Activated T-cell treated with anti-CD3 and anti-CD28 coated beads, Interleukin-2, amount 50 U/mL, for 48 hours (primary cell): ENCODE measurements at places on chromosomes 1 and 21.

DNA sequence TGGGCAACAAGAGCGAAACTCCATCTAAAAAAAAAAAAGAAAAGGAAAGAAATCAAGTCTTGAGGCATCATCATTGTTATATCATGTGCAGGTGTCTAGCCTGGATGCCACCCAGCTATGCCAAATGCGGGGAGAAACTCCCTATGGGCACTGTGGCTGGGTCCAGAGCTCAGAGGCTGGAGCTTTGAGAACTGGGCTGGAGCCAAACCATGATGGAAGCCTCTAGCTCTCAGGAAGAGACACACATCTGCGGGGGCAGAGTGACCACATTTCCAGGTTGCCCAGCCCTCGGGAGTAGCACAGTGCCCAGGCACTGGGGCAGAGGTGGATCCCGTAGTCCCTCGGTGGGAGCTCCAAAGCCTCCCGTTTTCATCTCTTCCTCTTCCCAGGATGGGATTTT lies 58.9 kb downstream of the COL18A1 start:
- DNase-seq, result no peak

DNA sequence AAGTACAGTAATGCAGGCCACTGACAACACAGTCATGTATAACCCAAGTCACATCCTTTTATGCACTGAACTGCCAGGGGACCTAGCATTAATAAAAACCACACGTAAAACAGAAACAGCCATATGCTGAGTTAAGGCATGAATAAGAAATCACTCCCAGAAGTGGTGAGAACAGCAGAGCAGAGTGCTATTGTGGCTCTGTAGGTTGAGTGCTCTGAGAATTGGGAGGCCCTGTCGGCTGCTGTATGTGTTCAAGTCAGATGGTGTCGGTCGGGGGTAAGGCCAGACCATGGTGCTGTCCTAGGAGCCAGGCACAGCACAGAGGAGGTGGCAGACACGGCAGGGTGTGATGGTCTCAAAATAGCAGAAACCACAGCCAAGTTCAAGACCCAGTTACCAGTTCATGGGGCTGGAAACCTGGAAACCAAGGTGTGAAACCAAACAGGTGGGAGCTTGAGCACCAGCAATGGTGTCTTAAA lies 126.6 kb upstream of the COA6 start:
- no peak for DNase-seq

GRCh38 chr1:241419986-241420385 lies 63.0 kb upstream of the RGS7 start:
- DNase-seq, result no peak

- peak; percentile 72 for DNase-seq
Measured at GRCh38 chr21:42439284-42440186, 35.8 kb downstream of the UBASH3A start.

DNA sequence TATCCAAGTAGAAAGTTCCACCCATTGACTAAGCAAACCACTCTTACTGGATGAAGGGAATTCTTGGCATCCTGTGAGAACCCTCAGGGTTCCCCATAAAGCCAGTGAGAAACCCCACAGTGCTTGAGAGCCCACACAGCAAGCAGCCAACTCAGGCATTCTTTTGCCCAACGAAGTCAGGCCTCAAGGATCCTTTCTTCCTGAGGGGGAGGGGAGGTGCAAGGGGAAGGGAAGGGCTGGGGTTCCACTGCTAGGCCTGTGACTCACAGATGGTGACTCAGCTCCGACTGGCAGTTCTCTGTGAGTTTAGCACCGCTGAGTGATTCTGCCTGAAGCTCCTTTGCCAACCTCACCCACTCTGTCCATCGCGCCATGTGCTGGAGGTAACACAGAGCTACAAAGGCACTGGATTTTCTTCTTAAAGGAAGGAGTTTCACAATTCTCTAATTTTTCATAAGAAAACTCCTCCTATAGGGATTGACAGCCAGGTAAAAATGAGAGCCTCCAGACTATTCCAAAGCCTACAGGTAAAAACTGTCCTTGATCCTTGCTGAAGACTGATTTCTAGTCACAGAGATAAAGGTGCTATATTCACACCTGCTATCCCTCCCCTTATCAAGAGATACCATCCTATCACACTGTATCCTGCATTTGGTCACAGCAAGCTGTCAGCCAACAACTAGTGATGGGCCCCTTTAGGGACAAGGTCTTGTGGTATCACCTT lies 4.8 kb downstream of the ENO1 start:
- DNase-seq, result peak; percentile 85

DNA sequence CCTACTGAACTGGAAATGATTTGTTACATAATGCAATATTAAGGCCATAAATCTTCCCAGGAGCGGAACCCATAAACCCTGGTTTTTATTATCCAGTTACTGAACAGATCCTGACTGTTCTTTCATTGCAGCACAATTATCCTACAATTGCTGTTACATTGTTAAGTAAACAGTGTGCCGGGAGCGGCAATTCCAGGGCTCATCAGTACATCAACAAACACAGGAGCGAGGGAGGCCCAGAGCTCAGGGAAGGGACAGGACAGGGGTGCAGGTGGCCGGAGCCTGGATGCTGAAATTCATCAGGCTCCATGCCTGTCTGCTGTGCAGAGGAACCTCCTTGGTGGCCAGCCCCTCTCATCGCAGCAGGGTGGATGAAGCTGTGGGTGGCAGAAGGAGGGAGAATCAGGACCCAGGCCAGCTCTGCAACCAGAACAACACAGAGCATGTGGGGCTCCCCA lies 544.7 kb downstream of the NPHP4 start:
- no peak for DNase-seq

GRCh38 chr1:164519426-164519825 lies 39.6 kb upstream of the PBX1 start:
- DNase-seq, result no peak

- DNase-seq, result no peak
Measured at GRCh38 chr1:41447995-41448770, 36.3 kb downstream of the EDN2 start.

DNA sequence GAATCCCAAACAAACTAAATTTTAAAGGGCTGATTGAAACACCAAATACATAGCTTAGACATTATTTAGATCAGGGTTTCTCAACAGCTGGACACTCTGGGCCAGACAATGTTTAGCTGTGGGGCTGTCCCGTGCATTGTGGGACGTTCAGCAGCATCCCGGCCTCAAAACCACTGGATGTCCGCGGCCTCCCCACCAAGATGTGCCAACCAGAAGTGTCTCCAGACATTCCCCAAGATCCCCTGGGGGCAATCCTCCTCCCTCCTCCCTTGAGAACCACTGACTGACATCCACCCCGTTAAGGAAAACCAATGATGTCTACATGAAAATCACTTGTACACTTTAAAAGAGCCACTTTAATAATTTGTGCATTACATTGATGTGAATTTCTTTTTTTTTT lies 38.4 kb downstream of the CLSTN1 start:
- DNase-seq, result no peak

GRCh38 chr1:75373542-75374159 lies 237.3 kb downstream of the SLC44A5 start:
- DNase-seq, result no peak

- DNase-seq, result no peak
Measured at GRCh38 chr1:200386416-200386815, 23.4 kb downstream of the ZNF281 start.

DNA sequence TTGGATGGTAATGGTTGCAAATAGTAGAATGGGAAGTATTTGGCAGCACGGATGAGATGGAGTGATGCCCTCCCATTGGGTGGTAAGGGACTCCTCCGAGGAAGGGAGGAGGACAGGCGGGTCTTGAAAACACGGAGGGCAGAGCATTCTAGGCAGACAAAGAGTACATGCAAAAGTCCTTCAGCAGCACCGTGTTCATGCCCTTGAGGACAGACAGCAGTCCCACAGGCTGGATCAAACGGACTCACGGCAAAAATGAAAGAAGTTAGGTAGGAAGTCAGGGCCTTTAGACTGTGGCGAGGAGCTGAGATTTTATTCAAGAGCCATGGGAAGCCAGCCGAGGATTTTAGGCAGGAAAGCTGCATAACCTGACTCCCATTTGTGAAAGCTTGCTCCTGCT lies 253.9 kb downstream of the RHOU start:
- no peak for DNase-seq

DNA sequence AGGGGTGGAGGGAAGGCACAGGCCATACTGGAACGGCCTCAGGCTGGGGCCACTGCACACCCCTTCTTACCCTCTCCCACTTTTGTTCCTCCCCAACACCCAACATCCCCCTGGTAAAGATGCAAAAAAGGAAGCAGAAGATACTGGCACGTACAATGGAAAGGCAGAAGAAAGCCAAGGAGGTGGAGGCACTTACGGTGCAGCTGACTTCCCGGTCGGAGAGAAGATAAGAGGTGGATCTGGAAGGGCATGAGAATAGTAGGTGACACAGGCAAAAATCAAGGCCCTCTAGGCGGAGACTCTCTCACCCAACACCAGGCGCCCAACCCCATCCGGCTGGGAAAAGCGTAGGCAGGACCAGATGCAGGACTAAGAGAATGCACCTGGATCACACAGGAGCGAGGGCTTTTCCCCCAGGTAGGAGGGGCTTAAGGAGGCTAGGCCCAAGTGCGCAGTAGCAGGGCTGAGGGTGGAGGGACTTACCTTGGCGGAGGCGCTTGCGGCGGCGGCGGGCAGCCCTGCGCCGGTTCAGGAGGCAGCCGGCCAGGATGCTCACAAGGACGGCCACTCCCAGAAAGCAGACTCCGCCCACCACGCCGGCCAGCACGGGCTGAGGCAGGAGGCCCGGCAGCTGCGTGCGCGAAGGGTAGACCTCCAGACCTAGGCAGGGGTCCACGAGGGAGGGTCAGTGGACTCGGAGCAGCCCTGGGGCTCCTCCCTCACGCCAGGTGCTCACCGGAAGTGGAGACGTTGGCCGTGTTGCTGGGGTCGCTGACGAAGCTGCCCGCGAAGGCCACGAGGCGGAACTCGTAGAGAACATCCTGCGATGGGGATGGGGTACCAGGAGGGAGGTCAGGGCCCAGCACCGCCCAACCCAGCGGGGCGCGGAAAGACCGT lies 4.1 kb upstream of the TAGLN2 start:
- DNase-seq, result no peak

DNA sequence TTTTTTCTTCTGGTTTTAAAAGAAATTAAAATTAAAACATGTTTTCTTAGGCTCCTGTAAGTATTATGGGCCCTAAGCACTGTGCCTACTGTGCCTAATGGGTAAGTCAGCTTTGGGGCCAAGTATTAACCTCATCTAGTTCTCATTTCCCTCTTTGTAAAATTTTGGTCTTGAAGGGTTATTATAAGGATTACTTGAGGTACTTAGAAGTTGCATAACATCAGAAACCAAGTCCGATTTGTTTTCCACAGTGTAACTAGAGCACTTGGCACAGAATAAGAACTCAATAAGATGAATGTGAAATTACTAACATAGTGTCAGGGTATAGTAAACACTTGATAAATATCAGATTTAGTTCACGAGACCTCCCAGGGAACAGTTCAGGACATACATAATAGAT lies 16.4 kb upstream of the OSBPL9 start:
- DNase-seq, result no peak

GRCh38 chr1:2481885-2482284 lies 5.8 kb downstream of the PLCH2 start:
- DNase-seq, result no peak

DNA sequence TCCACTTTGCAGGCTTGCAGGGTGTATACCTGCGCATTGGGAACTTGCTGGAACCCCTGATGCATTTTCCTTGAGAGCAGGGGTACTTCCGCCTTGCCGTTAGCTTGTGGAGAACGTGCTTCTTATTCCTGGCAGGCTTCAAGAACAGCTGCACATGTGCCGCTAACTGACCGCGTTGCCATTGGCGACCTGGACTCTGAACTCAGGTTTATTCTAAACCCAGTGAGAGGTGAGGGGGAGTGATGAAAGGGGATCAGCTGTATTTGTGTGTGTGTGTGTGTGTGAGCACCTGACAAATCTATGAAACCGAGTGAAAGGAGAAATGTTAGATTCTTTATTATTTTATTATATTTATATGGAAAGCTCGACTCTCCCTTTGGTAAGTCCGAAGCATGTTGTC lies 128.6 kb downstream of the HUNK start:
- no peak for DNase-seq

DNA sequence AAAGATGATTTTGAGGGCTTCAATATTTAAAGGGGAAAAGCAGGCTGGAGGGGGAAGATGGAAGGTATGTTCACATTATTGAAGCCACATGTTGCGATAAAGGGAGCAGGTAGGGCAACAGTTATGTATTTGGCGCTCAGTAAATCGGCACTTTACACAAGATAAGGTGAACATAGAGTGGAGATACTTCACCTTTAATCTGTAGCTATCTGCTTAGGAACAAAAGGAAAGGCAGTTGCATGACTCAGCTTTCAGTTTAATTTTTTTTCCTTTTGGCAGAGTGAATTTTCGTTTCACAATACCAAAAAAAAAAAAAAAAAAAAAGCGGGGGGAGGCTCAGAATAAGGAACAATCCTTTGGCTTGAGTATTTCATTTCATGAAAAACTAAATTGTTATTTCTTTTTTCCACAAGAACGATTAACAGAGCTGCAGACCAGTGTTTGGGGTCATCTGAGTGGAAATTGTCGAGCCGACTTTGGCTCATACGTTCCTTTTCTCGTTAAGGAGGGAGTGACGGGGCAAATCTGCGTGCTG lies 1.1 kb upstream of the COQ8A start:
- no peak for DNase-seq

- no peak for DNase-seq
Measured at GRCh38 chr1:8689431-8690252, 127.8 kb downstream of the RERE start.

DNA sequence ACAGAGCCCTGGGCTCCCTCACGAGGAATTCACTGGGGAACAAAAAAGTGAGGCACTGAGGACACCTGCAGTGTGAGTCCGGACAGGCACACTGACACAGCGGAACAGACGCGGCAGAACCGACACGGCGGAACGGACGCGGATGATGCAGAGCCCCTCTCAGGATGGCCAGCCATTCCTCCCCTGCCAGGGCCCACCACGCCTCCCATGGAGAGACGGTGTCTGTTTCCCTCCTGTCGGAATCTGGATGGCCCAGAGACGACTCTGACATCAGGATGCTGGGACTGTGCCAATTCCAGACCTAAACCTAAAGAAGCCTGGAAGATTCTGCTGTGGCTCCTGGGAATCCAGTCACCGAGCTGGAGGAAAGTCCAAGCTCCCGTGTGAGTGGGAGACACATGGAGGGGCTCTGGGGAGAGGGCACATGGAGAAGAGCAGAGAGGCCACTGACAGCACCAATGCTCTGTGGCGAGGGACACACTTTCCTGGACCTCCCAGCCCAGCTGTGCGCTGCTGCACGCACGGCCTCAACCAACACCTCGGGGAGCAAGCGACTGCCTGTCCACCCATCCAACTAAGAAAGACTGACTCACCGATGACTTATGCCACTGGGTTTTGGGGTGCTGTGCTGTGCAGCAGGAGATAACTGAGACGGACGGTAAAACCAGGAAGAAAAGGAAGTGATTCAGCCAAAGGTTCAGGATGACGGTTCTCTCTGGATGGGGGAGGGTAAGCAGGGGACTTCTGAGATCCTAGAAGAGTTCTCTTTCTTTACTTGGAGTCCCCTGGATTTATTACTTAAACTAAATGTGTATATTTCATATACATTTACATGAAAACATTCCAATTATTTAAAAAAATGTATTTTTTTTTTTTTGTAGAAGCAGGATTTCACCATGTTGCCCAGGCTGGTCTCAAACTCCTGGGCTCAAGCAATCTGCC lies 23.3 kb downstream of the ZBTB17 start:
- DNase-seq, result peak; percentile 73
